Thoracic aorta (tissue), 2 donors: ENCODE measurements at places on chromosomes 16 and 17.

DNA sequence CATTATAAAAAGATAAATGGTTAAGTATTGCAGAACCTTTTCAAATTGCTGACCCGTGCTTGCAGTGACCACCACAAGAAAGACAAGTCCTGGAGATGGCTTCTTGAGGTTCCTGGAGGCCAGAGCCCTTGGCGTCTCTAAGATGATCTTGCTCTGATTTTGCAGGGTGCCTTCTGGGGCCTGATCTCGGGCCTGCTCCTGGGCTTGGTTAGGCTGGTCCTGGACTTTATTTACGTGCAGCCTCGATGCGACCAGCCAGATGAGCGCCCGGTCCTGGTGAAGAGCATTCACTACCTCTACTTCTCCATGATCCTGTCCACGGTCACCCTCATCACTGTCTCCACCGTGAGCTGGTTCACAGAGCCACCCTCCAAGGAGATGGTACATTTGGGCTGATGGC is 63.0 kb downstream of the SLC5A11 start:
- no peak for DNase-seq

- DNase-seq: no peak
Measured at GRCh38 chr17:35373984-35374765, 754 bp upstream of the SLFN11 start.

DNA sequence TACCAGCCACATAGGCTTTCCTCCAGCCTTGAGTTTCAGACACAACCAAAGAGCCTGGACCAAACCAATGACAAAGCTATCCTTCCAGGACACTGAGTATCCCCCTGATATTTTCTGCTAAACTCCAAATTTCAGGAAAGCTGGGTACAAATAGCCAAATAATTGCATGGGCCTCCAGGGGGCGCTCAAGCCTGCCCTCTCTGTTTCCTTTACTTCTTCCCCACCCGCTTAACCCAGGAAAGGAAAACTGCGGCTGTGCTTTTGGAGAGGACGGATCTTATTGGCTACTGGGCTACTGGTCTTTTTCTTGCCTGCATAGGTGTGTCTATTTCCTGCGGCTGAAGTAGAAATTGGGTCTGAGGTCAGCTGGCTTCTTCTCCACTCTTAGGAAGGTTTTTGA is 30.1 kb downstream of the GNGT2 start:
- no peak for DNase-seq

- DNase-seq: no peak
Measured at GRCh38 chr16:29141586-29142324, 156.9 kb downstream of the LAT start.

DNA sequence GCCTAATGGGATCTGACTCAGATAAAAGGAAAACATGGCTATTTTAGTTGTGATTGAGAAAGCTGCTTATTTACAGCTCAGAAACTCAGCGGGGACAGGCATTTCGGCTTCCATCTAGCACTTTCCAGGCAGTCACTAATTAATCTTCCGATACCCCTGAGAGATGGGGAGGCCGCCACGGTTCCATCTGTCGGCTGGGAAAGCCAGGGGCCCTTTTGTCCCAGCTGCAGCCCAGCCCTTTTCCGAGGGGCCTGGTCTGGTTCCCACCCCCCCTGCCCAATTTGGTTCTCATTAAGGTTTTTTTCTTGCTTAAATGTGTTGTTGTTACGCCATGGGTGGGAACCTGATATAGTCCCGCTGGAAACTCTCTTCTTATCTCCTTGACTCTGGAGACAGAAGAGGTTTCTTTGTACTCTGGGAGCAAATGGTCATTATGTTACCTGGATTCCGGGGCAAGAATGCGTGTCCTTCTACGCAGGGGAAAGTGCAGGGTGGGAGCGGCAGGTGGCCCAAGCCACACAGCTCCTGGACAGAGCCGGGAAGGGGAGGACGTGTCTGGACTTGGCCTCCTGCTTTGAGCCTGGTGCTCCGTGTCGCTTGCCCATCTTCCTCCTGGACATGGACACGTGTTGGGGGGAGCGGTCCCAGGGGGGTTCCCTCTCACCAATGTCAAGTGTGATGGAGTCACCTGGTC is 50.9 kb upstream of the GSE1 start:
- no peak for DNase-seq

GRCh38 chr16:71629278-71630016 is 3.5 kb downstream of the MARVELD3 start:
- no peak for DNase-seq

- DNase-seq: no peak
Measured at GRCh38 chr17:20944014-20944865, 98.6 kb downstream of the USP22 start.

DNA sequence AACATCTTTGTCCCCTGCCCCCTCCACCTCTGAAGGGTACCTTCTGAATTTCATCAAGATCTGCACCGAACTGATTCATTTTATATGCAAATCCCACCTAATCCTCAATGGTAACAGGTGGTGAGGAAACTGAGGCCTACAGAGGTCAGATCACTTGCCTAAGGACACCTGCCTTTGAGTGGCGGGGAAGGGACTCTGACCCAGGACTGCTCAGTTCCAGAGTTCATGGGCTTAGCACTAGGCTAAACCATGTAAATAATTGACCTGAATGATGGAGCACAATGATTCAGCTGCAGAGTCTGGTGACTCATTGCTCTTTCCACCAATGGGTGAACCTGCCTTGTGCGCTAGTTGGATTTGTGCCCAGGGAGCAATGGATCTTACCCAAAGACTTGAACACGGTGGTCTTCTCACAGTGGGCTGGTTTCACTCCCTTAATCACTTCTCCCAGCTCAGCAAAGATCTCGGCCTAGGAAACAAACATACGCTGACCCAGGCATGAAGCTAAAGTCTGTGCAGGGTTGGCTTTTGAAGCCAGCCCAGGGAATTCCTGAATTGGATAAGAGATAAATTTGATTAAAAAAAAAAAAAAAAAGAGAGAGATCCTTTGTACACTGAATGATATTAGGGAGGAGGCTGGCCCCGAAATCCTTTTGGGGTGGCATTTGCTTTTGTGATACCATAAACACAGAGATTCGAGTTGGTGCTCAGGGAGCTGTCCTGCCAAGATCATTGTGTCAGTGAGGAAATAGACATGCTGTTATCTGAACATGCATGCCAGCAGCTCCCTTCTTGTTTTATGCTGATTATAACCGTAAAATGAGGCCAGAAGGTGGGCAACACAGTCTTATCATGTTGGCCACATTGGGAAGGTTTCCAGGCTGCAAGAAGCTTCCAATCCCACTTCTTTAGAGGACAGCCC is 17.0 kb downstream of the CRYM start:
- DNase-seq: no peak

GRCh38 chr16:87550495-87550961 is 51.8 kb upstream of the JPH3 start:
- DNase-seq: no peak

DNA sequence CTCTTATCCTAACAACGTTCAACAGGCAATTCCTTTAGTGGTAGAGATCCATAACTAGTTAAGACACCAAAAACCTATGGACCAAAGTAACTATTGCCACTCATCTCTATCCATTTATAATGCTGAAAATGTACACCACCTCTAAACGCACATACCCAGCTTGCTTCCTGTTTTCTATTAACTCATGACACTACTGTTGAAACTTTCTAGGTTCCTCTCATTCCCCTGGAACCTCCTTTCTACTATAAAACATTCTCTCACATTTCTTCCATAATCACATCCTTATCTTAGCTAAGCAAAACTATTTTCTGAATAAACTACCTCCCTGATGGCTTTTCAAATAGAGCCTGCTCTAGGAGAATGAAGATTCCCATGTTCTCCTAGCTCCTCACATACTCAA is 42.9 kb upstream of the KSR1 start:
- DNase-seq: no peak

DNA sequence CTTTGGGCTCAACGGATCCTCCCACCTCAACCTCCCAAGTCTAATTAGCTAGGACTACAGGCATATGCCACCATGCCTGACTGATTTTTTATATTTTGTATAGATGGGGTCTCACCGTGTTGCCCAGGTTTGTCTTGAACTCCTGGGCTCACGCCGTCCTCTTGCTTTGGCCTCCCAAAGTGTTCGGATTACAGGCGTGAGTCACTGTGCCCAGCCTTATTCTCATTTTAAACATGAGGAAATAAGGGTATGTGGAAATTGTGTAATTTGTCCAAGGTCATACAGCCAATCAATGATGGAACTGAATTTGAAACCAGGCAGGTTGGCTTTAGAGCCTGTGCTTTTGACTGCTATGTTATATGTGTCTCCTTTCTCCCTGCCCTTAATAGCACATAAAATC is 27.4 kb upstream of the AQP8 start:
- no peak for DNase-seq

DNA sequence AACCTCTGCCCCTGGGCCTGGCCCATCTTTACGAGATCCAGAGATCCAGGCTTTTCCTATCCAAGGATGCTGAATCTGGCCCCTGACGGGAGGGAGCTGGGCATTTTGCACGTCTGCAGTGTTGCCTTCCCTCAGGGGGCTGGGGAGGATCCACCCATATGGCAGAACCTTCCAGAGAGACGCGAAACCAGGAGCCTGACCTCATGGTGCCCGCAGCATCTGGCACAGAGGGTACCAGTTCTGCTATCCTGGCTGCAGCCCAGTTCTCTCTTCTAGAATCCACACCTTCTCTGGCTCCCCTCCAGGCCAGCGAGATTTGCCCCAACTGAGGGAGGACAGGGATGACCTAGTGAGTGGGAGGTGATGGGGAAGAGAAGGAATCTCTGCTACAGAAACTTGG is 20.5 kb upstream of the ZNF652 start:
- no peak for DNase-seq

- DNase-seq: no peak
Measured at GRCh38 chr17:34487626-34488025, 91.8 kb upstream of the TMEM132E start.

GRCh38 chr17:73492125-73492820 is 152.0 kb downstream of the SDK2 start:
- no peak for DNase-seq

GRCh38 chr16:47624563-47624962 is 163.4 kb downstream of the PHKB start:
- DNase-seq: no peak

DNA sequence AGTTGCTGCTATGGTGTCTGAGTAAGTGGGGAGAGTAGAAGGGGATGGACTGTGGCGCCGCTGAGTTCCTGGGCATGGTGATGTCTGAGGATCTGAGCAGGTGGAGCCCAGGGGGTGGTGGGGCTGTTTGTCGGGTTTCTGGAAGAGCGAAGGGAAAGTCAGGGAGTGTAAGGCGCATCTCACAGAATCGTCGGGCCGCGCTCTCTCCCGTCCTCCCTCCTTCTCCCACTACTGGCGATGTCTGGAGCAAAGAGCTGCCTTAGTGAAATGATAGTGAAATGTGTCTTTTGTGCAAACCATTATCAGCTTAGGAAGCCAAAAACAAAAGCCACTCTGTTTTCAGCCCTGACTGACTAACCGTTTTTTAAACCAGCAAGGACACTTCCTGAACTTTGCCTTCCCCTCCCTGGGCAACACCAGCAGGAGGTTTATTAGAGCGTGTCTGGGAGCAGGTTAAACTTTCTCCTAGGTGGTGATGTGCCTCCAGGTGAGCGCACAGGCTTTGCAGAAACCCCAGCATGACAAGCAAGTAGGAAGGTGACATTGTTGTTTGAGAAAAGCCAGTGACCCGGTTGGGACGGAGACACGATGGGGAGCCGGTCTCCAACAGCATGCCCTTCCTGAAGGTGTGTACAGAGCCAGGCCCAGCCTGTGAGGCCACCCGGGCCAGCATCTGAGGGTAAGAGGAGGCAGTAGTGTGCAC is 49.1 kb downstream of the RAB11FIP3 start:
- no peak for DNase-seq

DNA sequence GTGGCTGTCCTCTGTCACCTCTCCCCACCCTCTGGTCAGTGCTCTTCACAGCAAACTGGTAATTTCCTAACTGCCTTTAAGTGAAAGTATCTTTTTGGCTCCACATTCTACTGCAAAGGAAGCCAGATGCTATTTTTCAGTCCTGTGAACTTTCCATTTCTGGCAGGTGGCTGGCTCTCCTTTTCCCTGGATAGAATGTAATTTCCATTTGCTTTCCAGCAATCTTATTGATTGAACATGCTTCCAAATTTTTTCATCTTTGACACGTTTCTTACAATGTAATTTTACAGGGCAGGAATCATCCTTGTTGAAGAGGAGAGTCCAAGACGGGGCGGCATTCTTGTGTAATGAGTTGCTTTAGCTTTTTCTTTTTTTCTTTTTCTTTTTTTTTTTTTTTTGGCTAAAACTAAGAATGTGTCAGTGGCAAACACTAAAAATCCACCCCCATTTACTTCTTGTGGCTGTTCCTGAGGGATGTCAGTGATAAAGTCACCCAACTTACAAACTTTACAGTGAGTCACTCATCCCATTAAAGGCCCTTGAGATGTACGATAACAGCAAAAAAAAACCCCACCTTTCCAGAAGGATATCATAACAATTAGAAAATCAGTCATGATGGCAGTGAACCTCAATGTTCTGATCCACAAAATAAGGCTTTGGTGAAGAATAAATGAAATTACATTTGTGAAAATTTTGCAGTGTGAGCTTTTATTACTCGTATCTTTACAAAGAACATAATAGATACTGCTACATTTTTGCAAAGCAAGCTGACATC is 29.4 kb upstream of the PRKCA start:
- DNase-seq: peak; percentile 12

GRCh38 chr17:76961869-76962268 is 93.7 kb downstream of the MGAT5B start:
- DNase-seq: no peak

DNA sequence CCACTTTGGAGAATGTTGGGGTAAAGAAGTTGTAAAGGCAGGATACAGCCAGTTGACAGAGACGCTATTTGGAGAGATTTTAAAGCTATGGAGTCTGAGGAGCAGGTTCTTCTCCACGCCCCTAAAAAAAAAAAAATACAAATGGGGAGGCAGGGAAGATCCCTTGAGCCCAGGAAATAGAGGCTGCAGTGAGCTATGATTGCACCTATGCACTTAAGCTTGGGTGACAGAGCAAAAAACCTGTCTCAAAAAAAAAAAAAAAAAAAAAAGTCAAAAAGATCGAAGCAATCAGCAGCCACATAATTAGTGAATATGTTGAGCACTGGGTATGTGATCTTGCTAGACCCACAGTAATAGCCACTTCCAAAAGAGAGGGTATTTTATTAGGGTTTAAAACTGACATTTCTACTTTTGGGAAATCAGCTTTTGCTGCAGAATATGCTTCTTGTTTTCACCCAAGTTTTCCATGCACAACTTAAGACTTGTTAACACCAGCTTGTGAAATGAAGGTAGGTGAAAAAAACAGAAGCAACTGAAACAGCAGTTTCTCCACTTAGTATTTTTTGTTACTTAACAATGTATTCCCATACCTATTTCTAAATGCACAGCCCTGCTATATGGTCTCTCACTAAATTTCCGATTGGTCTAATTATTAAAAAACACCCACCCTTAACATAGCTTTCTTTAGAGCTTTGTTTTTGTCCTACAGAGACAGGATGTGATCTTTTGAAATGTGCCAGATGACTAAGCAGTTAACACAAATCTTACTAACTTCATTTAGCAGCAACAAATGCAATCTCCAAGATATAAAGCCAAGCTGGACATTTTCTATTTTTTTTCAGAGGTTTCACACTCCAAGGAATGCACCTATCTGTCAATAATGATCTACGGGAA is 2.5 kb upstream of the ARL6IP1 start:
- DNase-seq: no peak
